IPS-NIHi11 (cell line): ENCODE measurements at places on chromosomes 12 and 14.

GRCh38 chr14:62081012-62081612, 318.9 kb downstream of the SNAPC1 start:
- no peak for DNase-seq

DNA sequence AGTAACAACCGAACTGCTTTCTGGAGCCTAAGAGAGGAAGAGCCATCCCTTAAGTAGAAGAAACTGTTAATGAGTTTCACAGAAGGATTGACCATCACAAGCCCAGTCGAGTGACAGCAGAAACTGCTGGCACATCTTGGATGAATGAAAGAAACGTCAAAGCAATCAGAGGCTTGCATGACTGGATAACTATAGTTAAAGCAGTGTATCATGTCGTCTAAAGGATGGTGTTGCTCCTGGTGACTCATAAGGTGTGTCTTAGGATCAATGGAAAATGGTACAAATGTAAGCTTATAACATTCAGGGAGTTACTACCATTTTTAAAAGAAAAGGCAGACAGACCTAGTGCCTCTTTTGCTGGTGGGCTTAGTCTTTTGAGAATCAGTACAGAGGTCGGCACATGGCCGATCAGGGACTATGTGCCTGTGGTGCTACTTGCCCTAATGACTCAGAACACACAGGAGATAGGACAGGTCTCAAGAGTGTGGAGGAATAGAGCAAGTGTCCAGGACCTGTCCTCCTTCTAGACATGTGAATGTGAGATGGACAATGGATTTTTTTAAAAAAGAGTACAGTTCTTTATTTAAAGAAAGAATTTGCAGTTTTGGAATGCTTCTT, 55.7 kb downstream of the TMX1 start:
- no peak for DNase-seq

DNA sequence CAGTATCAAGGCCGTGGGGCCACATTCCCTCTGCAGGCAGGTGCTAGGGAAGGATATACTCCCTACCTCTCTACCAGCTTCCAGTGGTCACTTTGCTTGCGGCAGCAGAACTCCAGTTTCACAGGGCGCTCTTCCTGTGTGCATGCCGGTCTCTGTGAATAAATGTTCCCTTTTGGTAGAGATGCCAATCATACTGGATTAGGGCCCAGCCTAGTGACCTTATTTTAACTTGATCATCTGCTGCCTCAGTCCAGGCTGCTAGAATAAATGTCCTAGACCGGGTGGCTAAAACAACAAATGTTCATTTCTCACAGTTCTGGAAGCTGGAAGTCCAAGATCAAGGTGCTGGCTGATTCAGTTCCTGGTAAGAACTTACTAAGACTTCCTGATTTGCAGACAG, 198.8 kb upstream of the TMEM132C start:
- no peak for DNase-seq

DNA sequence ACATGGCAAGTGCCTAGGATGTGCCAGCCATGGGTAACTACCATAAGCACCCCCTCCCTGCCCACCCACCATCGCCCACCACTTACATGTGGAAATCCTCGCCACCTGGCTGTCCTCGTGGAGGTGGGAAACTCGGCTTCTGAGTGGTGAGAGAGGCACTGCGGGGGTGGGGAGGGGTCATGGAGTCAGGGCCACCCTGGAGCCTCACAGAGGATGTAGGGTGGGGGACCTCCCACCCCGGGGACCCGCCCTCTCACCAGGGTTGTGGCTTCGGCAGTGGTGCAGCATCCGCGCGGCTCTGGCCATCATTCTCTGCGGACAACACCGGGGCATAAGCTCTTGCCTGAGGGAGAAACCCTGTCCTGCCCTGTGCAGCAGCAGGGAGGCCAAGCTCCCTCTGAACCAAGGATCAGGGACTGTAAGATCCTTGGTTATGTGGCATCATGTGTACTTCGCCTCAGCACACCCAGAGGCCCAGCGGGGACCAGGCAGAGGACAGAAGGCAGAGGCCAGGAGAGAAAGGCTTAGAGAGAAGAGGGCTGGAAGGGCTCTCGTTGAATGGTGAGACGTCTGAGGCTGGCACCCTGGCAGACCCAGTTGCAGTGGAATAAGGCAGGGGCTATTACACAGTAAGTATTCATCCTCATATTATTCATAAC, 12.8 kb upstream of the ENDOU start:
- no peak for DNase-seq

DNA sequence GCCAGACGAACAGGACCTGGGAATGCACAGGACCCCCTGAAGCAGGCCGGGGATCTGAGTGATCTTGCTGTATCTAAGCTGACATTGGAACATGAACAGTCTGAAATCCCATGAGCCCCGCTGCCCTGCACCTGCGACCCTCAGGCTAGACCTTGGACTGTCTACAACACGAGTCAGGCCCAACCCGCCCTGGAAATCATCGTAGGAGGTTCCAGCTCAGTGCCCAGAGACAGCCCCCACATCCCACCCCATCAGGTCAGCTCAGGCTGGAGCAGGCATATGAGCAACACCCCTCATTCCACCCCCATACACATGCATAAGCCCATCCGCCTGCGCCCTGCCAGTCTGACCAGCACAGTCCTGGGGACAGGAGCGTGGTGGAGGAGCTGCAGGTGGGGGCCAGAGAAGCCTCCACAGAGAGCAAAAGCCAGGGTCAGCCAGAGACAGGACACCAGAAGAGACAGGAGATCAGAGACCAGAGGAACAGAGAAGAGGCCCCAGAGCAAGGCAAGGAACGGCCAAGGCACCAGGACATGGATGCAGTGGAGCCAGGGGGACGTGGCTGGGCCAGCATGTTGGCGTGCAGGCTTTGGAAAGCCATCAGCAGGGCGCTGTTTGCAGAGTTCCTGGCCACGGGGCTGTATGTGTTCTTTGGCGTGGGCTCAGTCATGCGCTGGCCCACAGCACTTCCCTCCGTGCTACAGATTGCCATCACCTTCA, at the start of gene AQP6:
TSS of gene AQP6 (plus strand) at position 307 of the 720 bp plus-strand sequence. CDS start at position 534, 227 bp downstream.
- no peak for DNase-seq

GRCh38 chr12:116060764-116061163, 216.7 kb downstream of the MED13L start:
- DNase-seq: no peak

- no peak for DNase-seq
Measured at GRCh38 chr12:89768586-89769482, 60.2 kb upstream of the ATP2B1 start.

- DNase-seq: no peak
Measured at GRCh38 chr14:105857826-105858675, 331.7 kb downstream of the TMEM121 start.

DNA sequence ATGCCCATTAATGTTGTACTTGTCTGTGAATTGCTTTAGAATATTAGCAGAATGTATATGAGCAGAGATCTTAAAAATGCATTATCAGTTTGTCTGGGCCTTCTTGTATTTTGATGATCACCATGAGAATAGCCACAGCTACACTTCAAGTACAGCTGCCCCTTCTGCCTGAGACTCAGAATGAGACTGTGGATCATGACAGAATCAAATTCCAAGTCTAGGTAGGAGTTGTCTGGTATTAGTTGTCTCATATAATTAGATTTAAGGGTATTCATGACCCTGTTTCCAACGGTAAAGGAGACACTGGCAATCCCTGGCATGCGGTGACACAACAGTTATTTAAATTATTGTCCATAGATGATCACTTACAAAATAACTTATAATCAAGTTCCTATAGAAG, 18.3 kb upstream of the SMIM10L1 start:
- DNase-seq: no peak
